Hematopoietic multipotent progenitor cell treated with erythropoietin and hydrocortisone succinate and interleukin-3 and kit ligand, for 15 days (in vitro differentiated cells): ENCODE measurements at places on chromosomes 2 and 18.

- DNase-seq = no peak
Measured at GRCh38 chr18:907885-908757, 3.5 kb downstream of the ADCYAP1 start.

- no peak for DNase-seq
Measured at GRCh38 chr2:233209533-233210171, 41.8 kb upstream of the ATG16L1 start.

GRCh38 chr2:231693956-231694355 is 14.4 kb upstream of the PTMA start:
- DNase-seq = no peak

GRCh38 chr2:47321006-47321405 is 82.0 kb upstream of the MSH2 start:
- no peak for DNase-seq

DNA sequence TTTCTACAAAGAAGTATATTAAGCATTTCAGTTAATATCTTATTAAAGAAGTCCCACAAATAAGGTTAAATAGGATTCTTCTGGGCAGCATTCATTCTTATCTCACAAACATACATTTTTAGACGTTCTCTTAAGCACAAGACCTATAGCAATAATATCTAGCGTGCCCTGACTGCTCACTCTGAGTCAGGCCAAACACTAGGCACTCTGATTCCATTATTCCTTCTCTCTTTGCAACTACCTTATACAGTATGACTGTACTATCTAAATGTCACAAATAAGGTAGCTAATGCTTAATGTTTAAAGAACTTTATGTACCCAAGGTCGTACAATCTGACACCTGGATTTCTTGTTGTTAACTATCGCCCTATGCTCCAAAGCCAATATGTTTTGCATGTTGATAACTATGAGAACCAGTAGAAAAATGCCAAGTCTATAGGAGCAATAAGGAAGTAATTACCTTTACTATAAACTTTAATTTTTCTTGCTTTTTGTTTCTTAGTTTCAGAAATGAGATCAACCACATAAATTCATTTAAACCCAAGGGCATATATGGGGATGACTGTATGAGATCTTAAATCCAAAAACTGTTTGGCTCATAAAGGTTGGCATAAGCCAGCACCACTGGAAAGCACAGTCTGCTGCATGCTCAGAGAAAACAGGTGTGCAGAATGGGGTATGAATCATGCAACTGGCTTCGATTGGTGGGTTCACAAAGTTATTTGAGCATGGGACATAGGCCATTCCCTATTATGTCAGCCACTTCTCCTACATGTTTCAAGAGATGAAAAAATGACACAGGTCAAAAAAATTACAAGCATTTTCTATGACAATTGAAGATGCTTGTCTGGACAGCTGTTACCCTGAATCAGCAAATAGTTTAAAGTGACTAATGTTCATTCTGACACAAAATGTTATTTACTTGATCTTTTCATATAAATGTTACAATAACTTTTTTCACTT is 352.0 kb downstream of the IRS1 start:
- no peak for DNase-seq

DNA sequence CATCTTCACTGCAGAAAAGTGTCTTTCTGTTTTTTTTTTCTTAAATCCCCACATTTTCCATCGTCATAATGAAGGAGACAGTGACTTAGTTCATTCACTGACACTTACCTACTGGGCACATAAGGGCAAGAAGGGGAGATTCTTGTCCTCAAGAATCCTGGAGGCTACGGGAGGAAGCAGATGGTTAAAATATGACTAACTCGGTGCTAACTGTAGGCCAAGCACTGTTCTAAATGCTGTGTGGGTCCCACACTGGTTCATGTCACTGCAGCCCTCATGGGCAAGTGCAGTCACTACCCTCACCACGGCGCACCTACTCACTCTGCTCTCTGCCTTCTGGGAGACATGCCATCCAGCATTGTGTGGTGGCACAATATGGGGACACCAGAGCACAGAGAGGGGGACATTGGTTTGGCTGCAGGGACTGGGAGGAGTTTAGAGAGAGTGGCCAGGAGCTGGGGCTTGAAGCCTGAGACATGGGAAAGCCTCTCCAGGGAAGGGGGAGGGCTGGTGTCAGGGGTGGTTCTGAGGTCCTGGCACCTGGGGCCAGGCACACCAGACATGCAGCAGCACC is 305.2 kb downstream of the MYCN start:
- DNase-seq = no peak

DNA sequence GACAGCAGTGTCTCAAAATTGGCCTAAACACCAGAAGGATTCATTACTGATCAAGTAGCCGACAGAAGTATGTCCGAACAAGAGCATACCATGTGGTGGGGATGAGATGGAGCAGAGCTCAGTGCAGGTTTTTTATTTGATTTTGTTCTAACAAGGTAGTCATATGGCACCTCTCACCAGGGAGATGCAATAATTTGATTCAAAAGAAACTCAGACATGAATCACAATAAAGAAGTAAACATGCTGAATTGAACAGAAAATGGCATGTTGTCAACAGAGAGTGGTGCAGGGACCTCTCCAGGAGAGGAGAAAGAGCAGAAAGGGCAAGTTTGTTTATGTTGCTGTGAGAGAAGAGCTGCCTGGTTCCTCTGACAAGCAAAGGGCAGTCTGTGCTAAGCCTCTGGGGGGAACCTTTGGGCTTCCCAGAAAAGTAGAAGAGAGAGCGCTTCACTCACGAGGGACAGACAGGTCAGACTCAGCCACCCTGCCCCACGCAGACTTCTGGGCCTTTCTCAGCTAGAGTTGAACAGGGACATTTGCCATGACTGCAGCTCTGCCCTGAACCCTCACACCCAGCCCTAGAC is 351.3 kb upstream of the RAB12 start:
- DNase-seq = no peak

DNA sequence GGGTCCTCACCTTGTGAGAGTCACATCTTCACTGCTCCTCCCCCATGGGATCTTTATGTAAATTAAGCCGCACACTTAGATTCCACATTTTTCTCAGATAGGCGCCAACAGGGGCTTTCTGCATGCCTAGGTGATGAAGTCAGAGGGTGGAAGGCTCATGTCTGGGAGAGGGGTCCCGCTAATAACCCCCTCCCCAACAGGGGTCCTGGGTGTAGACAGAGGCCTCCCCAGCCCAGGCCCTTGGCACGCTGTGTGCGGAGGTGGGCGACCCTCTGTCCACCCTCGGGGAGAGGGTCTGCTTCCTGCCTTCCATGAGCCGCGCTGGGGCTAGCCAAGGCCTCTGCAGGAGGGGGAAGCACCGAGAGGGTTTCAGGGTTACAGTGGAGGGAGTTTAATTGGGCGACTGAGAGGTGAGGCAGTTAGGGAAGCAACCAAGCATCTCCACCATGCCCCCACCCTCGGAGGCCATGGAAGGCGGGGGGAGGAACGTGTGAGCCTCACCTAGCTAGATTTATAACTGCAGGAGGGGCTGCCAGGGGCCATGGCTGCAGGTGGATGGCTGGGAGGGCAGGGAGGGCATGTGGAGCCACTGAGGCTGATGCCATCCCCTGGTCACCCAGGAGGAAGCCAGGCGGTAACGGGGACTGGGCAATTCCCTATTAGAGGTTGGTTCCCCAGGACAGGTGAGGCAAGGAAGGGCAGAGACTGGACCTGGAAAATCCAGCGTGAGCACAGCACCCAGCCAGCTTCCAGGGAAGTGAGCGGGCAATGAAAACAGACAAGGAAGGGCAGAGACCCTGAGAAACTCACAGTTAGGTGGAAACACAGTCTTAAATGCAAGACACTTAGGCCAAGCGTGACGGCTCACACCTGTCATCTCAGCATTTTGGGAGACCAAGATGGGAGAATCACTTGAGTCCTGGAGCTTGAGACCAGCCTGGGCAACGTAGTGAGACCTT is 7.7 kb upstream of the PXDN start:
- no peak for DNase-seq

GRCh38 chr18:55588111-55588869 is at the start of gene TCF4:
TSS of gene TCF4 (minus strand) at chr18:55588192. CDS start at chr18:55587116, 1,076 bp downstream.
- peak; percentile 43 for DNase-seq

GRCh38 chr2:128687565-128687964 is 368.9 kb upstream of the HS6ST1 start:
- DNase-seq = no peak

GRCh38 chr18:76610933-76611749 is 116.1 kb upstream of the ZNF516 start:
- no peak for DNase-seq

DNA sequence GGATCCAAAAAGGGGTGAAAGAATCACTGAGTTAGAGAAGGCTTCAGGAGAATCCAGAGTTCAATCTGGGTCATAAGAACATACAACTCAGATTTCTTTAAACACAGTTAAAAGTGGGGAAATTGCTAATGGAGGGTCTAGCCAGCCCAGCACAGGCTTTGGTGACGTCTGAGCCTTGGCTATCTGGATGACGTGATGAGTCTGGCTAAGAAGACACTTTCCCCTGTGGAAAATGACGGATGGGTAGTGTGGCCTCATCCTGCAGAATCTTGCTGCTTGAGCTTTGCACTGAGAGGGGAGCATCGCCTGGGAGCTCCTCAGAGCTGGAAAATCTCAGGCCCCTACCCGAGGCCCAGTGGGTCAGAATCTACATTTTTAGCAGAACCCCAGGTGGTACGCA is 19.2 kb downstream of the EDAR start:
- no peak for DNase-seq

DNA sequence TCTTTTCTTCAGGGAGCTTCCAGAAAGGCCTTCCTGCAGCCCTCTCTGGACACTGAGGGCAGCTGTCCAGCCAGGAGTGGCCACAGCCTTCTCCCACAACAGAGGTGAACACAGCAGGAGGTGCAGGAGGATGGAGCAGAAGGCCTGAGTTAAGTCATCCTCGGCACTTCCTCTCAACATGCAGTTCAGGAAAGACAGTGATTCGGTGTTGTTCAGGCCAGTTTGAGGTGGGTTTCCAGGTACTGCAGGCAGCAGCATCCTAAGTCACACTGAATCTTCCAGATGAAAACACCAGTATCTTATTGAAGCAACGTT is 225.3 kb upstream of the PXDN start:
- no peak for DNase-seq

- DNase-seq = no peak
Measured at GRCh38 chr2:128491692-128492244, 173.1 kb upstream of the HS6ST1 start.
